Pancreas (tissue), 10 donors: ENCODE measurements at places on chromosomes 5 and 9. TPM values are rescaled to one million over a fixed set of nuclear protein-coding genes. Genes with fewer than 3 reads are reported as not detected.

GRCh38 chr9:113664181-113664875 lies 200.8 kb downstream of the RGS3 start:
- H3K4me1 ChIP-seq = no peaks in the 10 kb centered on the region
- H3K36me3 ChIP-seq = no peaks in the 10 kb centered on the region
- no peak overlapping the region for H3K27ac ChIP-seq
- H3K4me3 ChIP-seq = no peak overlapping the region

DNA sequence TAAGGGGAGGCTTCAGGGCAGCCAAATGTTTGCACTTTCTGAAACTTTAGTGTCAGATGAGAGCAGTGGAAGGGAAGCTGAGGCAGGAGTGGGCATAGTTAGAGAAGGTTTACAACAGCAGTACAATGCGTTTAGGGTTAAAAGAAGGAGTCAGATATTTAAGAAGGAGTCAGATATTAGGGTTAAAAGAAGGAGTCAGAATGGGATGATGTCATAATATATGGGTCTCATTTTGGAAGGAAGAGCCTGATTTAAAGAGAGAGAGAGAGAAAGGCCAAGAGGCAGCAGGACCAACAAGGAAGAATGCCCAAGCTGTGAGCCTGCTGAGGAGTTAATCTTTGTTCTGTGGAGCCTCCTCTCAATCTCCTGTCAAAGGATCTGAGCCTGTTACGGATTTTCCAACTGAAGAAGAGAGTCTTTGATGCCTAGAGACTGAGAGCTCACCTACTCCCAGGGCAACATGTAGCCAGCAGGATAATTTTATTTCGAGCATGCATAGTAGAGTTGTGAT lies 9.5 kb downstream of the ISL1 start:
- no peaks in the 10 kb centered on the region for H3K4me1 ChIP-seq
- no peaks in the 10 kb centered on the region for H3K27me3 ChIP-seq
- H3K36me3 ChIP-seq = no peaks in the 10 kb centered on the region
- DNase-seq = no peak
- H3K4me3 ChIP-seq = no peak overlapping the region

GRCh38 chr9:90521811-90522570 lies 120.6 kb downstream of the DIRAS2 start:
- no peaks in the 10 kb centered on the region for H3K4me1 ChIP-seq
- no peaks in the 10 kb centered on the region for H3K36me3 ChIP-seq
- H3K27ac ChIP-seq = no peak overlapping the region
- H3K27me3 ChIP-seq = no peaks in the 10 kb centered on the region

DNA sequence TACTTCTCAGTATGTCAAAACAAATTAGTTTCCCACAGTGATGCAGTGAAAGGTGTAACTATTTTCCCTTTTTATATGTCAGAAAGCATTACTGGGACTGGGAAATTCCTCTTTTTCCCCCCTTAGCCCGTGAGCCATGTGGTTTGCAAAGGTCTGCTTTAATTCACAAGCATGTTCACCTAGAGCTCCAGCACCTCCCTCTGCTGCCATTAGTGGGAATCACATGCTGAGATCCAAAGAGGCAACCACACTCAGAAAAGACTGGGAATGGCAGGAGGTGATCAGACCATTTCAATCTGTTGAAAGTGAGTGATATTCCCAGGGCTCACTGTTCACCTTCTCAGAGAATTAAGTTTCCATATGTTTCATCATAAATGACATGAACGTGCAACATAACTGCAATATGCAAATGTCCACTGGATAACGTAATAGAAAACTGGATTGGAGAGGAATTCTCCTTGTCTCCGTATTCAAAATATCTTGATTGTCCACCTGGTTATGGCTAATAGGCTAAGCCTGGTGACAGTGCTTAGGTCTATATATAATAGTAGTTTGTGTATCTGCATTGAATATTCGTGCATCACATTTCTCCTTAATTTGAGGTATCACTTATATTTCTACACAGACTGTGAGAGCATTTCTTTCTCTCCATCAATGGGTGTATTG lies 703.5 kb upstream of the WWC1 start:
- H3K36me3 ChIP-seq = no peaks in the 10 kb centered on the region
- H3K4me3 ChIP-seq = no peak overlapping the region
- no peaks in the 10 kb centered on the region for H3K4me1 ChIP-seq
- H3K27ac ChIP-seq = no peak overlapping the region
- H3K27me3 ChIP-seq = no peaks in the 10 kb centered on the region

GRCh38 chr5:15338546-15338945 lies 161.4 kb upstream of the FBXL7 start:
- H3K27ac ChIP-seq = no peak overlapping the region
- H3K27me3 ChIP-seq = no peaks in the 10 kb centered on the region
- H3K36me3 ChIP-seq = no peaks in the 10 kb centered on the region
- no peak overlapping the region for H3K4me3 ChIP-seq
- DNase-seq = no peak
- no peaks in the 10 kb centered on the region for H3K4me1 ChIP-seq

GRCh38 chr9:91349115-91349555 lies 12.6 kb downstream of the AUH start:
- no peak overlapping the region for H3K4me3 ChIP-seq
- no peak for DNase-seq
- no peaks in the 10 kb centered on the region for H3K36me3 ChIP-seq
- no peaks in the 10 kb centered on the region for H3K27me3 ChIP-seq
- no peak overlapping the region for H3K27ac ChIP-seq
- peaks cover 10% of the 10 kb centered on the region for H3K4me1 ChIP-seq

DNA sequence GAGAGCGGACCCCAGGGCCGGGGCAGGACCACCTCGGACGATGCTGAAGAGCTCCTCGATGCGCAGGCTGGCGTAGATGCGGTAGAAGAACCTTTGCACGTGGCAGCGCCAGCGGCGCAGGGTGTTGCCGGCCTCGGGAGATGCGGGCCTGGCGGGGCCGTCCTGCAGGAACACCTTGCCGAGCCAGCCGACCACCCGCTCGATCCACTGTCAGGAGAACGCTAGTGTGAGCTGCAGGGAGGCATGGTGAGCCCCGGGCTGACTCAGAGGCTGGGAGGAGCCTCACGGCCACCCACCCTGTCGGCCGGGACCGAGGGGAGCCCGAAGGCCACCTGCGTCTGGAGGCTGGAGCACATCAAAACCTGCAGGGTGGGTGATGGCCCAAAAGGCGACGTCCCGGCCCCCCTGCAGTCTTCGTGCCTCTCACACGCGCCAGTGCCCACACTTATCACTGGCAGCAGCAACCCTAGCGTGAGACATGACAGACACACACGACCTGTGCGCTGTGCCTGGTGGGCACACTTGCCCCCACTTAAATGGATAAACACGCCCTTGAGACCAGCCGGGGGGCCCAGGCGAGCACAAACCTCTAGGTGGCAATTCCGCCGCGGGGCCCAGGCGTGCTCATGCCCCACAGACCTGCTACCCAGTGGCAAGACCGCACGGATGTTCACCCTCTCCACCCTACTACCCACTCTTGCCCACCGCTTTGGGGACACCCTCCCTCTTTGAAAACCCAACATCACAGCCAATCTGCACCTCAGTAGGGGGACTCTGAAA lies 3.3 kb downstream of the ANAPC2 start:
- no peak overlapping the region for H3K27ac ChIP-seq
- no peak overlapping the region for H3K4me3 ChIP-seq
- DNase-seq = peak; percentile 36
- no peaks in the 10 kb centered on the region for H3K27me3 ChIP-seq

DNA sequence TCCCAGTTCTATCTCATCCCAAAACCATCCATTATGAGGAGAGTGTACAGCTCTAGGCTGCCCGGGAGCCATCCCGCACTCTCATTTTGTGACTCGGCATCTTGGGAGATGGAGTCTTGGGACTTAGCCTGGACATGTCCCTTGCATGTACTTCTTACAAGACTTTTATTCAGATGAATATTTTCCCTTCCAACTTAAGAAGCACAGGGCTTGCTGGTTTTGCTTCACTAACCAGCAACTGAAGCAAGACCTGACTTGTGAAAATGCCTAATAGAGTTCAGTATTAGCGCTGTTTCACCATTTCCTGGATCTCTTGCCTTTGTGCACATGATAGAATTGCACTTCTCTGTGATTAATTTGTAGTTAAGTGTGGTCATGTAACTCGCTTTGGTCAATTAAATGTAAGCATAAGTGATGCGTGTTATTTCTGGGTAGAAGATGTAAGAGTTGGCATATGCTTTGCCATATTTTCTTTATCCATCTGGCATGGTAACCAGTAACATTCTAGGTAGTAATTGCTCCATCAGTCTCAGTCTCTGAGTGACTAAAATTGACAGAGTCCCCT lies 55.8 kb downstream of the PDCD1LG2 start:
- H3K4me3 ChIP-seq = no peak overlapping the region
- H3K4me1 ChIP-seq = no peaks in the 10 kb centered on the region
- DNase-seq = no peak
- H3K27ac ChIP-seq = no peak overlapping the region
- H3K36me3 ChIP-seq = no peaks in the 10 kb centered on the region

DNA sequence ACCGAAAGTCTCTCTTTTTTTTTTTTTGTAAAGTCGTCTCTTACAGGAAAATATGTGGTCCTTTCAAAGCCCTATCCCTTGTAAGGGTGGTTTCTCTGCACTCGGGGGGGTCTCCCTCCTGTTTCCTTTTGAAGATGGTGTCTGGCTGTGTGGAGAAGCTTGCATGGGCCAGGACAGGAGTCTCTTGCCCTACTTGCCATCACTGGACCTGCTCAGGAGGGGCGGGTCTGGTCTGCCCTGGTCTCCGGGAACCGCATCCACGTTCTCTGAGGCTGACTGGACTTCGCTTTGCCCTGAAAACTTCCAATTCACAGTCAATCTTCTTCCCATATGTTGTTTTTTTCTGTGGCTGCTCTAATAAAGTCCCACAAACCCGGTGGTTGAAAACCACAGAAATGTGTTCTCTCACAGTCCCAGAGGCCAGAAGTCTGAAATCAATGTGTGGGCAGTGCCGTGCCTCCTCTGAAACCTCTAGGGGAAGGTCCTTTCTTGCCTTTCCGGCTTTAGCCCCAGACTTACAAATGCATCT lies 92.9 kb upstream of the IER5L start:
- H3K36me3 ChIP-seq = no peaks in the 10 kb centered on the region
- H3K4me1 ChIP-seq = no peaks in the 10 kb centered on the region
- no peak overlapping the region for H3K4me3 ChIP-seq
- no peak overlapping the region for H3K27ac ChIP-seq
- DNase-seq = no peak

- H3K36me3 ChIP-seq = no peaks in the 10 kb centered on the region
- no peak overlapping the region for H3K27ac ChIP-seq
- no peak for DNase-seq
- H3K4me1 ChIP-seq = no peaks in the 10 kb centered on the region
- no peak overlapping the region for H3K4me3 ChIP-seq
- H3K27me3 ChIP-seq = no peaks in the 10 kb centered on the region
Observed at GRCh38 chr9:17986595-17986994, 407.7 kb downstream of the SH3GL2 start.

DNA sequence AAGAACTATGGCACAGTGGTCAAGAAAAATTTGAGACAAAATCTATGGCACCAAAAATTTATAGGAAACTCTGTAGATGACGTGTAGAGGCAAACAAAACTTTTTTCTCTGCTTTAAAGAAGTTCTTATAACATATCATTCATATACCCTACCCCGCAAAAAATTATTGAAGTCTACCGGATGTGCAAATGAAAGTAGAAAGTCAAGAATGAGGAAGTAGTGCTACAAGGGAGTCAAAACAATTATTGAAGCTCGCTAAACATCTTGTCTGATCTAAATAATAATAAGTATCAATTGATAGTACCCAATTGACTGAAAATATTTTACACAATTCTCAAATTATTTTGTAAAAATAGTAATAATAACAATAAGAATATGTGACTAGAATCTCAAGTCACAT lies 398.5 kb downstream of the TAF11L14 start:
- no peaks in the 10 kb centered on the region for H3K4me1 ChIP-seq

DNA sequence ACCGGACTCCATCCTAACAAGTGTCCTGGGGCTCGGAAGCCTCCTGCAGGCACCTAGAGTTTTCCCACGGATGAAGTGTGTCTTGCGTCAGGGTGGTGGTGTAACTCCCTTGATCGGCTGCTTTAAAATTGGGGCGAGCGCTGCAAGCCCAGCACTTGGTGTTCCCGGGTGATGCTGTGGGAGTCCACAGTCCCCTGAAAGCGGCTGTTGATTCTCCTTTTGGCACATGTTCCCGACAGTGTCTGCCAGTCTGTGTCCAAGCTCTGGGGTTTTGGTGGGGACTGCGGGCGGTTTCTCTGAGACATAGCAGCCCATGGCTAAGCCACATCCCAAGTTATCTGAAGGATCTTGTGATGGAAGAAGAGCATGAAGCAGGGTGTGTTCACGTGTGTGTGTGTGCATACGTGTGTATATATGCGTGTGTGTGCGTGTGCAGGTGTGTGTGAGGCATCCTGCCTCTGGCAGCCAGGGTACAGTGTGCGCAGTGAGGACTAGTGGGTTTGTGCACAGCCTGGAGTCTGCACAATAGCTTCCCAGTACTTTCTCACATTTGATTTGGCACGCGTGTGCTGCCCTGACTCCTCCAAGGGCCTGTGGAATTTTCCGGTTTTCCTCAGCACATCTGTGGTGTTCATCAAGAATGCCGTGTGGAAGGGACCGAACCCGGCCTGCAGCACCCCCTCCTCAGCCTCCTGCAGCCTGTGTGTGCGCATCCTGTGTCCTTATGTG lies 16.9 kb downstream of the SLC25A48 start:
- DNase-seq = no peak
- no peaks in the 10 kb centered on the region for H3K4me1 ChIP-seq
- H3K27ac ChIP-seq = no peak overlapping the region
- no peaks in the 10 kb centered on the region for H3K27me3 ChIP-seq
- H3K36me3 ChIP-seq = no peaks in the 10 kb centered on the region

DNA sequence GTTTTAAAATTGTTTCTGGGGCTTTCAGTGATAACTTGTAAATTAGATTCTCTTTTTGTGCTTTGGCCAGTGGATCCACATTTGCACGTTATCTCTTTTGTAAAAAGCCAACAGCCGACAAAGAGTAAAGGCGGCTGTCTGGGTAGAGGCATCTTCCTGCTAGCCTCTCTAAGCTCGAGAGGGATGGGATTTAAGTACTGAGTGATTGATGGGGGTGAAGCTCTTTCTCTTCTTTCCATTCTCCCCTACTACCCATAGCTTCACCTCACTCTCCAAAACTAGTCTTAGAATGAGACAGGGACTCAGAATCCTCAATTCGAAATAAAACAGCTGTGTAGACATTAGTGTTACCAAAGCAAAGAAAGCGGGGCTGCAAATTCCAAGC lies 3.4 kb downstream of the PBX3 start:
- H3K27me3 ChIP-seq = no peaks in the 10 kb centered on the region
- no peak overlapping the region for H3K27ac ChIP-seq
- no peaks in the 10 kb centered on the region for H3K36me3 ChIP-seq

Gene BNC2
- total RNA-seq = 0.63 TPM

Gene STKLD1
- total RNA-seq = 0.31 TPM

Gene IPPK
- 1.9 TPM for total RNA-seq

Gene ANKRD31
- 0.24 TPM for total RNA-seq

Gene PCDHA12
- total RNA-seq = 0.75 TPM
